HuH-7.5 (cell line): ENCODE measurements at places on chromosomes 5 and 9.

DNA sequence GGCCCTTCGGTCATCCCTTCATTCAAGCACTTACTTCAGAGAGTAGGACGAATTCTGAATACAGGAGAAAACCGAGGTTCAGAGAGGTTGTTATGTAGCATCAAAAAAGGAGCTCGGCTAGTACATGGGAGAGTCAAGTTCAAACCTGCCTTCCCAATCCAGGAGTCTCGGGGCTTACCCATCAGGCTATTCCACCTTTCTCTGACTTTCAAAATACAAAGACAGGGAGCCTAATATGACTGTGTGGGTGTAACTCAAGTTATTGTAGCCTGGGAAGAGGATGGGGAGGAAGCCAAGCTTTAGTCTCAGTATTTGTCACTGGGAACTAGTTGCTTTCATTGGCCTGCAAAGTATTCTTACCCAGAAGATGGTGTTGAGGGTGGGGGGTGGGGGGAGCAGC is 274.8 kb upstream of the PANK3 start:
- no peak for DNase-seq

GRCh38 chr9:134346151-134346550 is 19.9 kb downstream of the RXRA start:
- no peak for DNase-seq

GRCh38 chr5:81895307-81895706 is 76.5 kb upstream of the ATG10 start:
- no peak for DNase-seq

DNA sequence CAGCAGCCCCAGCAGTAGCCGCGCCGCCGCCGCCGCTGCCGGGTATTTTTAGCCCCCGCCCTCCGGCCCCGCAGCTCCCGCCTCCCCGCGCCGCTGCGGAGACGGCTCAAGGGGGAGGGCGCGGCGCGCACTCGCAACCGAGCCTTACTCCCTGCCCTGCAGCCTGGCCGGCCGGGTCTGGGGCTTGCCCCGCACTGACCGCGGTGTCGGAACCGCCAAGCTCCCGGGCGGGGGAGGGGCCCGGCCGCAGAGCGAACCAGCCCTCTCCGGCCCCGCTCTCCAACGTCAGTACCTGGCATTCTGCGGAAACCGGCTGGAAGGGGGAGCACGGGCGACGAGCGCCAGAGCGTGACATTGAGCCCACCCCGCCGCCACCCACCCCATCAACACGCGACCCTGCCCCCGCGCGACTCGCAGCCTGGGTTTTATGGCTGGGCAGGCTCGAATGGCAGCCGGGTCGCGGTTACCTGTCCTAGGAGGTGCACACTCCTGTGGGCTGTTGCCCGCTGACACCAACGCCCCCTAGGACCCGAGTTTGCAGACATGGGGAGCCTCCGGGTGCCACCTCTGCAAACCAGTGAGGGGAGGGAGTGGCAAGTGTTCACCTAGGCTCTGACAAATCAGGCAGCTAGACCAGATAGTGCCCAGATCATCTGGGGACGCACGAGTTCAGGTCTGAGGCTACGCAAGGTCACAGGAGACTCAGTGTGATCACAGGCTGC is at the start of gene ACSL6:
Gene ACSL6, minus strand, starts transcription at position 37 of the 722 bp plus-strand sequence. CDS start 105 bp downstream, outside the sequence.
- peak; percentile 32 for DNase-seq

GRCh38 chr5:62331921-62332320 is 25.9 kb downstream of the KIF2A start:
- no peak for DNase-seq

- peak; percentile 66 for DNase-seq
These were observed 423.8 kb downstream of the SPOCK1 start for GRCh38 chr5:137075163-137075970.

DNA sequence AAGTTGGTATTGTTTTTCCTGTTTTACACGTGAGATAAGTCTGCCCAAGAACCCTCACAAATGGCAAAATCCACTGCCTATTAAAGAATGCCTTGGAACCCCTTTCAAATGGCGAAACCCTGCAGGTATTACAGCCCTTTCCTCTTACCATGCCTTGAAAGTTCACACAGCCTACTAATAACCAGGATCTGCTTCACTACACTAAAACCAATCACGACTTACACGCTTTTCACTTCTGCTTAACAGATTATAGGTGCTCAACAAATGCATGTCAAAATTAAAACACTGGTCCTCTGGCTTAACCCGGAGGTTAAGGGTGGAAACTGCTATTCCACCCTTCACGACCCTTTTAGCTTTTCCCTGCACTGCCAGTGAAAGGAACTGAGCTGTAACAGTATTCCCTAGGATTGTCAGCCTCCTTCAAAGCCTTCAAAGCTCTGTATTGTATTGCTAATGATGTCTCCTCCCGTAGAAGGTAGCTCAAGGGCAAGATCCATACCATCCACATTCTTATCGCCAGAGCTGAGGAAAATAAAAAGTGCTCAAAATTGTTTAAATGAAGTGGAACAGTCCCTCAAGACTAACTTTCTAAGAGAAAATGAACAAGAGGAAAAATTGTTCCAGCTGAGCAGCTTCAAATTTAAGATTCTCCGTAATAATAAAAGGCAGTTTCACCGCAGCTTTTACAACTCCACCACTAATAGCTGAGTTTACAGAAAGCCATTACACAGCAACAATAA is 997 bp downstream of the AUH start:
- no peak for DNase-seq

GRCh38 chr9:131809941-131810344 is 70.1 kb upstream of the RAPGEF1 start:
- no peak for DNase-seq

- DNase-seq, result no peak
These were observed 41.8 kb downstream of the CSF2 start for GRCh38 chr5:132115375-132115774.

GRCh38 chr5:34062419-34062818 is 19.4 kb upstream of the C1QTNF3 start:
- no peak for DNase-seq

DNA sequence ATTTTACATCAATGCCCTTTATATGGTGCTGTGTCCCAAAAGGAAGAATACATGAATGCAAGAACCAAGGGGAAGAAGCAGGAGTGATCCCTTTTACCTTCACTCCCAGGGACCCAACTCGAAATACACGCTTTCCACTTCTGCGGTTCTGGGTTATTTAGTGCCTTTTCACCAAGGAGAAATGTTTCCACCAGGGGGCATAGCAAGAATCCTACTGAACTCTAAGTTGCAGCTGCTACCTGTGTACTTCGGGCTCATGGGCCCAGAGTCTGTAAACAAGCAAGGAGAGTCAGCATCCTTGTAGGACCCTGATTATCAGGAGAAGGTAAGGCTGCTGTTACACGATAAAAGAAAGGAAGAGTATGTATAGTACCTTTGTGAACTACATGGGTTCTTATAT is 45.7 kb downstream of the DPYSL3 start:
- DNase-seq, result no peak

DNA sequence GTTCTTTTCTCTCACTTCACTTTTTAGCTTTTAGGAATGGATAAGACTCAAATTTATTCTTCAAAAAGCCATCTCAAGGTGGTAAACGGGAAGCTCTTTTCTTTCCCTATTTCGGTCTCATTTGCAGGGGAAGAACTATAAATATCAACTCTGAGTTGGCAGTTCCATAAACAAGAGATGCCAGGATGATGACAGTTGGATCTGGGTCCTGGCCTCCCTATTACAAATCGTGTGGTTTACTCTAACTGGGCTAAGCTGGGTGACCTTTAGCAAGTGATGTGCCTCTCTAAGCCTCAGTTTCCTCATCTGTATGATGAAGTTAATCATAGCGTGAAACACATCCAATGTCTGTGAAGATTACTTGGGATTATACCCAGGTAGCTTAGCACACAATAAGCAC is 44.2 kb downstream of the TLE4 start:
- DNase-seq, result no peak

GRCh38 chr5:113433862-113434612 is 752 bp downstream of the TSSK1B start:
- no peak for DNase-seq

DNA sequence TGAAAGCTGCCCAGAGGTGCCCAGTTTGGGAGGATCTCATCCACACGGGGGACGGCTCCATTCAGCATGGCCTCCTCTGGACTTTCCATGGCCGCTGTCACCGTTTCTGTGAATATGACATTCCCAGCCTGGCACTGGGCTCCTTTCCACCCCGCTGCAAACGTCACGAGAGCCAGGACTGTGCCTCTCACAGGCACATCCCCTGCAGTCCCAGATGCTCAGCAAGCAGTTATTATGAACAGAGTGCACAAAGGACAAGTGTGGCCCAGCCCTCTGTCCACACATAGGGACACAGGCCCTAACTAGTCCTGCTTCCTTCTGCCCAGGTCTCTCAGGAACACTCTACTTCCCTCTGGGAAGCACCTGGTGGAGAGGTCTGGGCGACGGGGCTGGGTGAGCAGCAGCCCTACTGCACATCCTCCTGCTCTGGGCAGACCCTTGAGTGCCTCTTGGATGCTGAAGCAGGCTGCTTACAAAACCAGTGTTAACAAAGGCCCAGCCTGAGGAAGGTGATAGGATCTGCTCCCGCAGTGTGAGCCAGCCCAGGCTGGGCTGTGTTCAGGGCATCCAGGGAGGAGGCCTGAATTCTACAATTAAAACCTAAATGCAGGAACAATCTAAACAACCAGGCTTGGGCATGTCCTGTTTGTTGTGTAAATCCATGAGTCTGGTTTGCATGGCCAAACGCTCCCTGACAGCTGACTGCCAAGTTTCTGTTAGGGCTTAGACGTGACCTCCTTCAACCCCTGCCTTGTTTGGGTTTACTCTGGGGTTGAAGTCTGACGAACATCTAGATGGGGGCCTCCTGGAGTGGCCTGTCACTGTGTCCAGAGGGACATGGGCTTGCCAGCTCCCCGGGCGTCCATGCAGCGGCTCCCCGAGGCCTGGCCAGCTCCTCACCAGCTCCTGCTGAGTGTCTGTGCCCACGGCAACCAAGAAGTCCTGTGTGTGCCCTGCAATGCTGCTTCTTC is 269.8 kb downstream of the GADD45G start:
- no peak for DNase-seq

- no peak for DNase-seq
These were observed 297.7 kb downstream of the IRX2 start for GRCh38 chr5:2453781-2454180.

DNA sequence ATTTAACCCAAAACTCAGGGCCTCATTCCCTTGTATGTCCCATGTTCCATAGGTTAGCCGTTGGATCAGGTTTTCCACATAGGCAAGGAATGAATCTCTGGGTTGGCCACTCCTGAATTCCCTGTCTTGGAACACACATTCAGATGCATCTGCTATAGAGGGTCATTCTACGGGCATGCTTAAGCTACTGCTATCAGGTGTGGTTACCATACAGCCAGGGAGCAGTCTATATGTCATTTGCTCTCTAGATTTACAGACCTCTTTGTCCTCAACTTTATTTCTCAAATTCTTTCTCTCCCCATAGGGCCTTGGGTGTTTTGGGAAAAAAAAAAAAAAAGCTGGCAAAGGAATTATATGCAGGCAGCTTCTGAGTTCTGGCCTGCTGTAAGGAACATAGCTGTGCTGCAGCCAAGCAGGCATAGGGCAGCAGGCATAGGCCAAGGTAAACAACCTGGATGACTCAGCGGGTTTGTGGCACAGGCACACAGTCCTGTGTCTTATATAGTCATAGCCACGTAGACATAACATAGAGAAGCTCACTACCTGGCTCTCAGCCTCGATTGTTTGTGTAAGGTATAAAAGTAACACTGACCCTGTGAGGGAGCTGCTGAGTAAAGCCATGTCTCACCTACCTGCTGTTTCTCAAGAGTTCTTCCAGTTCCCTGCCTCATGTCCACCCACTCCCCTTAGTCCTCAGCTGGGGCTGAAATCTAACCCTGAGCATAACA is 141.5 kb downstream of the OSTF1 start:
- DNase-seq, result no peak

- DNase-seq, result no peak
These were observed 15.7 kb downstream of the MTRR start for GRCh38 chr5:7884491-7885267.

- no peak for DNase-seq
These were observed 154.8 kb upstream of the LHFPL2 start for GRCh38 chr5:78803353-78803752.

- no peak for DNase-seq
These were observed 173.2 kb downstream of the PRELID2 start for GRCh38 chr5:145661737-145662485.

- DNase-seq, result no peak
These were observed 104.9 kb downstream of the SLIT3 start for GRCh38 chr5:169196059-169196458.

DNA sequence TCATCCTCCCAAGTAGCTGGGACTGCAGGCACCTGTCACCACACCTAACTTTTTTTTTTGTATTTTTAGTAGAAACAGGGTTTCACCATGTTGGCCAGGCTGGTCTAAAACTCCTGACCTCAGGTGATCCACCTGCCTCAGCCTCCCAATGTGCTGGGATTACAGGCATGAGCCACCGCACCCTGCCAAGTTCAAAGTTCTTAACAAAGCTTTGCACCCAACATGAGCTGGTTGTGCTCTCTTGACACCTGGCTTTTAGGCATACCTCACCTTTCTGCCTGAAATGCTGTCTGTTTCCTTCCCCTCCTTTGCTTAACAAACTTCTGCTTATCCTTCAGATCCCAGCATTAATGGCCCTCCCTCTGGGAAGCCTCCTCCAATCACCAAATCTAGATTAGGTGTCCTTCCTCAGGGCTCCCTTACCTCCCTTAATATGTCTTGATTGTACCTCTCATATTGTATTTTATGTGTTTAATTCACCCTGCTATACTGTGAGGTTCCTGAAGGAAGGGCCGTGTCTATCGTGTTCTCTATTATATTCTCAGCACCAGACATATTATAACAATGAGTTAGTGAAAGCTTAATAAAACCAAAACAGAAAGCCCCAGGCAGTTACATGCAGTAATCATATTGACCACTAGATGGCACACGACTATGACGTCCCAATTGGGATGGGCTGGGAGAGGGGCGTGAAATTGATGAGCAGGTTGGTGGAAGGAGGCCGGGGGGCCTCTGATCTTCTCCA is 62.9 kb upstream of the PPARGC1B start:
- peak; percentile 46 for DNase-seq

- no peak for DNase-seq
These were observed 1077.4 kb upstream of the ARRDC3 start for GRCh38 chr5:92460505-92460904.

- no peak for DNase-seq
These were observed 209.4 kb upstream of the IL12B start for GRCh38 chr5:159539678-159540077.

GRCh38 chr5:114412510-114413171 is 50.8 kb downstream of the KCNN2 start:
- DNase-seq, result no peak

GRCh38 chr9:106862110-106862820 is 701 bp upstream of the ZNF462 start:
- no peak for DNase-seq
